Stimulated activated CD8-positive, alpha-beta memory T cell treated with anti-CD3 and anti-CD28 coated beads, Interleukin-15, amount 100 ng/mL, for 4 hours (primary cell): ENCODE measurements at places on chromosomes 4 and X.

- DNase-seq = no peak
Observed at GRCh38 chrX:69493193-69493592, 10.9 kb upstream of the NALF2 start.

DNA sequence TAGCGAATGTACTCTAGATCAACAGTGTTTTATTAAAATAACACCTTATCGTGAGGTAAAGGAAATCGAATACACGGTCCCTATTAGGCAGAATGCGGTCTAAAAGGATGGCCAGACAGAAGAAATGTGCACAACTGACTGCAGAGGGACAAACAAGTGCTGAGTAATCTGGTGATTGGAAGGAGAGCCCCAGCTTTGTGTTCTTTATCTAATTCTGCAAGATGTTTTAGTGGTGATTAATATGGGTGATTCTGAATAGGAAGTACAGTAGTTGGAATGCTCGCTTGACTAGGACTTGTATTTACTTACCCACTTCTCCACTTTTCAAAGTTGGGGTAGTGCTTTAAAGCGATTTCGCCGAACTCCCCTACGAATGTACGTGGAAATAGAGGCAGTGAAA is 1.2 kb downstream of the WDR44 start:
- no peak for DNase-seq

GRCh38 chr4:81260443-81261101 is 45.5 kb upstream of the PRKG2 start:
- DNase-seq = no peak

GRCh38 chr4:93232883-93233282 is 595.7 kb upstream of the ATOH1 start:
- no peak for DNase-seq

DNA sequence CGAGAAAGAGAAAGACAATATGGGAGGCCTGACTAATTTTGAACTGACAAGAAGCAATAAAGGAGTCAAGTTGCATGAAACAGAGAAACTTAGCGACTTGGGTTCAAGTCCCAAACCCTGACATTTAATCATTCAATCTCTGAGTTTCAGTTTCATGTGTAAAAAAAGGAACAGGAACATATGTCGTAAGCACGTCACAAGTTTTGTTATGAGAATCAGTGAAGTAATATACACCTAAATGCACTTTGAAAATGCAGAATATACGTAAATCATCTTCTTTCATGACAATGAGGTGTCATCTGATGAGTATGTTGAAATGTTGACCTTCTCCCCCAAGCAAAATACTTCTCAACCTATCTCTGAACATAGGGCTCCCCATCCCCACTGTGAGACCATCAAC is 10.4 kb downstream of the ACOT9 start:
- no peak for DNase-seq

DNA sequence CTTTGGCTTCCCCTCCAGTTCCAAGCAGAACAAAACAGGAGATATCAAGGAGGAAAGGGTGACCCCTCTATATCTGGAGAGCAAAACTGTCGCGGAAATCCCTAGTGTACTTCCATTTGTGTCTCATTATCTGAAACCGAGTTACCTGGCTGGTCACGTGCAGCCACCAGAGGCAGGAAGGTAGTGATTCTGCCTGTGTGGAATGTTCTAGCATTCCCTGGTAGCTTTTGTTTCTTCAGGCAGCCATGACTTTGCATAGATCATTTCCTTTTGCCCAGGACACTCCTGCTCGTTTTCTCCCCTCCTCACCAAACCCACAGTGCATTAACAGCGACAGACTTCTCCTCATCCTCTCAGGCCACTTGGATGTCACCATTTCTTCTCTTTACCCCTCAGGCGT is 107.9 kb downstream of the PTTG2 start:
- no peak for DNase-seq

DNA sequence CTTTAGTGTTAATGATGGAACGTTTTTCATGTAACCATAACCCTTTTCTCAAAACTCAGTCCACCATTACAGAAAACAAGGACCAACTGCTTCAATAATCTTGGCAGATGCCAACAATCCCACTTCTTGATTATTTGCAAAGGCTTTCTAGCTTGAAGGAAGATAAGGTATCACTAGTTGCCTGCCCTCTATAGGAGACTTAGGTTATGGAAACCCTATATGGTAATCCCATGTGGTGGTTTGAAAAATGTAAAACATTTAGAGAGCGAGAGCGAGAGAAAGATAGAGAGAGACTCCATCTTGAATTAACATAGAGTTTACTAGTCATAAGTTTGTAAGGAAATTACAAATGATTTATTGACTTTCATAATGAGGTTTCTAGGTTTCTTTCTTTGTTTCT is 1627.5 kb upstream of the TENM3 start:
- no peak for DNase-seq

GRCh38 chrX:104427073-104427472 is 138.9 kb upstream of the IL1RAPL2 start:
- no peak for DNase-seq

DNA sequence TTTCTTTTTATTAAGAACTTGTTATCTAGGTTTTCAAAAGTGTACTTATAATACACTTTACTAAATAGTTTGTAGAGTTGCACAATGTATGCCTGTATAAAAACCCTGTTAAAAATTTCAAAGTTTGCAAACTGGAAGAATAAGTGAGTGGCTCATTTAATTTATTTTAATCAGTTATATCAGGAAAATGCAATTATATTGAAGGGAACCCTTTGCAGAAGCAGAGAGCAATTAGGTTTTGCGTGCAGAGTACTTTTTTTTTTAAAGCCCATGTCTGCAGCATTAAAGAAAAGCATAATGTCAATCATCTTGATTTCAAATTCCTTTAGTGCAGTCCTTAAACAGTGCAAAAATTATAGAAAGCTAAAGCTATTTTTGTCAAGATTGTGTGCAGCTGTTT is 271.3 kb upstream of the LDB2 start:
- DNase-seq = no peak

DNA sequence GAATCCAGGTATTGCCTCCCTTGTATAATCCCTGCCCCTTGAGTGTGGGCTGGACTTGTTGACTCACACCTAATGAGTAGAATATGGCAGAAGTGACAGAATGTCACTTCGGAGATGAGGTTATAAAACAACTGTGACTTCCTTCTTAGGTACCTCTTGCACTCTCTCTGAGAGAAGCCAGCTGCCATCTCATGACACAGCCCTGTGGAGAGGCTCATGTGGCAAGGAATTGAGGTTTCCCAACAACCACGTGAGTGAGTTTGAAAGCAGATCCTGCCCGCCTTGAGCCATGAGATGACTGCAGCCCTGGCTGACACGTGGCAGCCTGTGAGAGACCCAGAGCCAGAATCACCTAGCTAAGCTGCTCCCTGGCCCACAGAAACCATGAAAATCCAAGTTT is 13.5 kb downstream of the ASB11 start:
- no peak for DNase-seq

DNA sequence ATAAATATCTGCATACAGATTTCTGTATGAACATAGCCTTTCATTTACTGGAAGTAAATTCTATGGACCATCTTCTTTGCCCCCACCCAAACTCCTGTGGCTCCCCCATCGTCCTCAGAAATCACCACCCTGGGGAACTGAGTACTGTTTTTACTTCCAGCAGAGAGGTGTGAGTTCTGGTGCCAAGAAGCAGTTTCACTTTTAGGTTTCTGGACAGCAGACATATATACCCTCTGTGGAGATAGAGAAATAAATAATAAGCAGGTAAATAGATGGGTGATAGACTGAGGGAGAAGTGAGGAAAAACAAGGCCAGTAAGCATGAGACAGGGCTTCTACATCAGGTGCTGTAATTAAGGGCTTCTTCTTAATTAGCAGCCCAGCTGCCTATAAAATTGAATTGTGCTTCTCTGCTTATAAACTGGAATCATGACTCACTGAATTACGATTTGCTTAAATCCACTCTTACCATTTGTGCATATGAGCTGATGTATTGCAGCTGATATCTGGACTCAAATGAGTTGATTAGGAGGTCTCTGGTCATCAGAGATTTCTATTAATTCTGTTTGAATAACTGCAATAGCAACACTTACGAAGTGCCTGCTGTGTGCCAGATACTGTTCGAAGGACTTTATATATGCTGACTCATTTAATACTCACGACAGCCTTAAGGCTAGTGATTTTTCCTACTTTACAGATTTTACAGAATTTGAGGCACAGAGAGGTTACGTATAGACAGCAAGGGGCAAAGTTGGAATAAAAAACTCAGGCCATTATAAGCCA is 60.8 kb upstream of the DHX15 start:
- DNase-seq = no peak

DNA sequence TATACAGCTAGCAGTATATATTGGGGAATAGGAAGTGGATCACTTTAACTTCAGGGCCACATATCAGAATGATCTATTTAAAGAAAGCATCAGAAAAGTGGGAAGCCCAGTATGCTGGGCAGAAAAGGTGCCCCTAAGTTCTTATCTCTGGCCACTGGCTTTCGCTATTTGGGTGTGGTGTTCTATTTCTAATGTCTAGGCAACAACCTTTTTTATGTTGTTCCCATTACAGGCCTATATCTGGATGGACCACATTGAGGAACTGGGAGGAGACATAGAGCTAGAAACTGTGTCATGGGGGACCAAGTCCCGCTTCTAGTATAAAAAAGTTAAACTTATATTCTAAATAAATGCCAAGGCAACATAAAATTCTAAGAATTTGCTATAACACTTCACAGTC is 935.6 kb downstream of the PDHA2 start:
- DNase-seq = no peak

- DNase-seq = no peak
Observed at GRCh38 chr4:74374561-74375327, 9.8 kb downstream of the EREG start.

GRCh38 chr4:139857021-139857420 is 191.4 kb downstream of the MGST2 start:
- no peak for DNase-seq

GRCh38 chrX:37796805-37797204 is 16.9 kb downstream of the CYBB start:
- no peak for DNase-seq

DNA sequence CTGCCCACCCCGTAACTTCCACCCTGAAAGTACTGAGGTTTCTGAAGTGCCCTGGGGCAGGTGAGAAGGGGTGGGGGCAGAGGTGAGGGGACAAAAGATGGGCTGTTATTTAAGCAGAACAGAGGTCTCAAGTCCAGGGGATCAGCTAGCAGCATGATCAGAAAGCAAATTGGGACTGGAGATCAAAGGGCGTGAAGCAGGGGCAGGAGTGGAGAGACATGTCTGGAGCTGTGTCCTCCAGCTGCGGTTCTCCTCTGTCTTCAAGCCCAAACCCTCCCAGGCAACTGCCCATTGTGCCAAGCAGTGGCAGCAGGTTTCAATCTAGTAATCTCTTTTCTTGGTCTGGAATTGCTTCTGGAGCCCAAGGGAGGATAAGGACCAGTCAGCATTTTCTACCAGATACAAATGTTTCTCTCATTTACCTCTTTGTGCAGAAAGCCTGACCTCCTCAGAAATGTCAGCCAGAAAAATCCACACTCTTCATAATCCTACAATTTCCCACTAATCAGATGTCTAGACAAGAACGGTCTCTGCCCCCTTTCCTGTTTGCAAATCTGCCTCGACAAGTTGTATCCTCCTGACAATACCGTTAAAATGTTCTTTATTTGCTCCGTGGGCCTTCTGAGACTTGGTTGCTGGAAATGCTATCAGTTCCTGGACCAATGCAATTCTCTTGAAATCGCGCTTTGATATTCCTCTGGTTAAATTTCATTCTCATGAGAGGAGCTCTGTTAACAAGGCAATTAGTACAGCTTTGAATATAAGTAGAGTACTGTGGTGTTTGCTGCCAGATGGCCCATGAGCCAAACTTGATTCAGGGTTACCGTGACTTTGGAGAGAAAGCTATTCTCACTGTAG is 23.2 kb upstream of the RASL11B start:
- DNase-seq = no peak

GRCh38 chr4:83177182-83177581 is 62.7 kb upstream of the PLAC8 start:
- no peak for DNase-seq

DNA sequence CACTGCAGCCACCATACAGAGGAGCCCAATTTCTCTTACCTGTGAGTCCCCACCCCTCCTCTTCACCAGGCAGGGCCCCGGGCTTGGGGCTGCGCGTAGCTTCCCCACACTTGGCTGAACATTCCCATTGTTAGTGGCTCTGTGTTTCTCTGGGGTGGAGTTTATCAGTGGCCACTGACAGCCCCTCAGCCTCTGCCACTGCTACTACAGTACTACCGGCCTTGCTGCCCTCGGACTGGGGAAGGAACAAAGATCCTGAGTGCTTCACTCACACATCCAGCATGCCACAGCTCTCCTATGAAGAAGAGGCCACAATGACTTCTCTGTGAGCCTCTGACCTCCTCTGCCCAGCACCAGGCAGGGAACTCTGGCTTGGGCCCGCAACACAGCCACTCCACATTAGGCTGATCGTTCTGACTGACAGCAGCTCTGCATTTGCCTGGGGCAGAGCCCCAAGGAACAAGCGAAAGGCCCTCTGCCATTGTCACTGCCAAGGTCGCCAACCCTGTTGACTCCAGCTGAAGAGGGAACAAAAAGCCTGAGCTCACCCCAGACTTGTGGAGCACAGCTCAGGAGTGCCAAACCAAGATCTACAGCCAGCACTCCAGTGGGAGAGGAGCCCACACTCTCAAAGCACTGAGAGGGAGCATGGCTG is 24.0 kb downstream of the ABCB7 start:
- no peak for DNase-seq

DNA sequence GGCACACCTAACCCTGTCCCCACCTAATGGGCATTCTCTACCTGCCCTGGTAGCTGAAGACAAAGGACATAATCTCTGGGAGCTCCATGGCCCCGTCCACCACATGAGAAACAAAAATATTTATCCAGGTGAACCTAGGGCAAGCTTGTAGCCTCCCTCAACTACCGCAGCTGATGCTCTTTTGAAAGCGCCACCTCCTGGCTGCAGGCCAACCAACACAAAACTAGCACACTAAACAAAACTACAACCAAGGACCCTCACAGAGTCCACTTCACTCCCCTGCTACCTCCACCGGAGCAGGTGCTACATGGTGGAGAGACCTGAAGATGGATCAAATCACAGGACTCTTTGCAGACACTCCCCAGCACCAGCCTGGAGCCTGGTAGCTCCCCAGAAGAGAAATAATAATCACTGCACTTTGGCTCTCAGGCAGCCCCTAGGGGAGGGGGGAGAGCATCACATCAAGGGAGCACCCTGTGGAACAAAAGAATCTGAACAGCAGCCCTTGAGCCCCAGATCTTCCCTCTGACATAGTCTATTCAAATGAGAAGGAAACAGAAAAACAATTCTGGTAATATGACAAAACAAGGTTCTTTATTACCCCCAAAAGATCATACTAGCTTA is 111.3 kb upstream of the ATP8A1 start:
- DNase-seq = no peak

DNA sequence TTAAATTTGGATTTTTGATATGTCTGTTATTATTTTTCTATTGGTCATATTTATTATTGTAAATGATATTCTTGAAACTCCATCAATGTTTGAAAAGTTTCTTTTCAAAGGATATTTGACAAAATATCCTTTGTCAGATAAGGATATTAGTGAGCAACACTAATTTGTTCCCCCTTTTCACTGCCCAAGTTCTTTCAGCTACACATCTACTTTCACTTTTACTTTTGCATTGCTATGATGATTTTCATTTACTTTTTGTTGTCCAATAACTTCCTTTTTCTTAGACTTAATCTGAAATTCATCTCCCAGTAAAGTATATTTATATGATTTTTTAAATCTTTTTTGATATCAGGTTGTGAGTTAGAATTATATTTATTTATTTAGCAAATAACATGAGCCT is 542.3 kb upstream of the ADGRL3 start:
- DNase-seq = no peak

GRCh38 chrX:153888344-153888743 is 2.4 kb upstream of the L1CAM start:
- no peak for DNase-seq
